Spinal cord (tissue), 10 donors: ENCODE measurements at places on chromosomes 3 and 15. TPM values are rescaled to one million over a fixed set of nuclear protein-coding genes. Genes with fewer than 3 reads are reported as not detected.

GRCh38 chr3:48962340-48962739, 27.7 kb upstream of the P4HTM start:
- H3K27me3 ChIP-seq = no peaks in the 10 kb centered on the region
- H3K27ac ChIP-seq = no peak overlapping the region
- no peak overlapping the region for H3K4me3 ChIP-seq
- no peaks in the 10 kb centered on the region for H3K4me1 ChIP-seq
- H3K36me3 ChIP-seq = peaks cover 32% of the 10 kb centered on the region
- DNase-seq = no peak

GRCh38 chr15:93093765-93094164, 4.8 kb upstream of the RGMA start:
- H3K27me3 ChIP-seq = peaks cover 3% of the 10 kb centered on the region
- H3K36me3 ChIP-seq = no peaks in the 10 kb centered on the region
- peaks cover 6% of the 10 kb centered on the region for H3K4me1 ChIP-seq
- no peak for DNase-seq
- no peak overlapping the region for H3K27ac ChIP-seq
- H3K4me3 ChIP-seq = no peak overlapping the region

DNA sequence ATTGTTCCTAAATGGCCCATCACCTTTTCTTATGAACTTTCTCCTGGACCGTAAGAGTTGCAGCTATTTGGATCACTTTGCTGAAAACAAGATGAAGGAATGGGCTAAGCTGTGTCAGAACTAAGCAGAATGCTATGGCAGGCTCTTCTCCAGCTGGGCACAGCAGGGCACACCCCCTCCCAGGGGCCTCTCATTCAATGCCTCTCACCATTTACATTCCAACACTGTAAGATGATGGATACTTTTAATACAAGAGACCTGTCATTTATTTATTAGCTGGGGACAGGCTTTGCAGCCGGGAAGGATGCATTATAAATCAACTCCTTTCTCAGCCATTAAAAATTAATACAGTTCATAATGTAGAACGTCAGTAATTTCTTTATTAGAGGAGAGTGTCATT, 240.1 kb downstream of the NTRK3 start:
- H3K27ac ChIP-seq = no peak overlapping the region
- H3K27me3 ChIP-seq = no peaks in the 10 kb centered on the region
- DNase-seq = no peak
- no peaks in the 10 kb centered on the region for H3K36me3 ChIP-seq
- H3K4me3 ChIP-seq = no peak overlapping the region
- H3K4me1 ChIP-seq = peaks cover 16% of the 10 kb centered on the region

- peak overlapping the region; percentile 83 for H3K27ac ChIP-seq
- H3K27me3 ChIP-seq = no peaks in the 10 kb centered on the region
- no peaks in the 10 kb centered on the region for H3K36me3 ChIP-seq
- peaks cover 9% of the 10 kb centered on the region for H3K4me1 ChIP-seq
- DNase-seq = no peak
Observed at GRCh38 chr3:11720917-11721411, 77.2 kb upstream of the VGLL4 start.

GRCh38 chr3:46867550-46867898, 4.3 kb upstream of the MYL3 start:
- H3K27ac ChIP-seq = no peak overlapping the region
- no peaks in the 10 kb centered on the region for H3K36me3 ChIP-seq
- no peak for DNase-seq
- H3K27me3 ChIP-seq = no peaks in the 10 kb centered on the region
- no peak overlapping the region for H3K4me3 ChIP-seq

- no peak overlapping the region for H3K27ac ChIP-seq
- peaks cover 12% of the 10 kb centered on the region for H3K4me1 ChIP-seq
- no peaks in the 10 kb centered on the region for H3K27me3 ChIP-seq
- peak; percentile 89 for DNase-seq
Observed at GRCh38 chr15:41811432-41812195, 16.3 kb upstream of the JMJD7 start.

DNA sequence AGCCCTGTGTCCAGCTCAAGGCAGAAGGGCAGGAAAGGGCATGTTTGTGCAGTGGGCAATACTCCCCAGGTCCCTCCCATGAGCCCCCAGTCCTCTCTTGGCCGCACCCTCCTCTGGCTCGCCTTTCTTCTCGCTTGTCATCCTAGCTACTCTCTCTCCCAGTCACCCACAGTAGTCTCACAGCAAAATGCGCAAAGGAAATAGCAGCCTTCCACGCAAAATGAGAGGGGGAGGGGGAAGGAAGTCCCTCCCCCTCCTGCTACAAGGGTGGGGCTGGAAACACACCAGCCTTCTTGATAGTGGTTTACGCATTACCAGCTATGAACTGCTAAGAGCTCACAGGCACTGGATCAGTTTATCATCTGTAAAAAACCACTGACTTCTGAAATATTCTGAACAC, 83.8 kb downstream of the GADL1 start:
- DNase-seq = no peak
- H3K4me3 ChIP-seq = no peak overlapping the region
- H3K27ac ChIP-seq = no peak overlapping the region
- H3K27me3 ChIP-seq = no peaks in the 10 kb centered on the region
- no peaks in the 10 kb centered on the region for H3K4me1 ChIP-seq

- DNase-seq = no peak
- no peaks in the 10 kb centered on the region for H3K27me3 ChIP-seq
- peaks cover 4% of the 10 kb centered on the region for H3K4me1 ChIP-seq
- no peak overlapping the region for H3K27ac ChIP-seq
Observed at GRCh38 chr3:140455521-140456214, 222.2 kb upstream of the TRIM42 start.

GRCh38 chr3:35291471-35292236, 347.7 kb upstream of the ARPP21 start:
- H3K27ac ChIP-seq = no peak overlapping the region
- H3K4me3 ChIP-seq = no peak overlapping the region
- no peaks in the 10 kb centered on the region for H3K4me1 ChIP-seq
- H3K36me3 ChIP-seq = no peaks in the 10 kb centered on the region

- no peak for DNase-seq
- no peak overlapping the region for H3K27ac ChIP-seq
- H3K4me3 ChIP-seq = no peak overlapping the region
- peaks cover 14% of the 10 kb centered on the region for H3K4me1 ChIP-seq
Observed at GRCh38 chr15:69391046-69391757, 22.9 kb upstream of the KIF23 start.

GRCh38 chr3:50665081-50665840, 9.5 kb upstream of the DOCK3 start:
- no peaks in the 10 kb centered on the region for H3K4me1 ChIP-seq
- no peaks in the 10 kb centered on the region for H3K27me3 ChIP-seq
- H3K4me3 ChIP-seq = no peak overlapping the region
- no peaks in the 10 kb centered on the region for H3K36me3 ChIP-seq
- no peak for DNase-seq

DNA sequence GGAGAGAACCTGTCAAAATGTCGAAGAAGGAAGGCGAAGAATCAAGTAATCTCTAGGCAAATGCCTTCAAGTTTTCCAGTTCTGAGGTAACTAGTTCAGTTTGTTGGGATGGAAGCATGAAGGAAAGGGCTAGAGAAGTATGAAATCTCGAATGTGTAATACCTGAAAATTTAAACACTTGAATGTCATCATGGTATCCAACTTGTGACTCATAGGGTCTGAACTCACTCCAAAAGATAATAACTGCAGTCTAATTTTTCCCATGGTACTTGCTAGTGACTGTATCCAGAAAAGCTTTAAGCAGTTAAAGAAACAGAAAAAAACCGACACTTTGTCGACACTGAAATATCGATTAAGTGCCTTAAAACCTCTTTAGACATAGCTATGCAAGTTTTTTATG, 102.9 kb upstream of the CHRM5 start:
- no peak overlapping the region for H3K27ac ChIP-seq
- H3K4me1 ChIP-seq = no peaks in the 10 kb centered on the region
- no peak overlapping the region for H3K4me3 ChIP-seq
- no peaks in the 10 kb centered on the region for H3K27me3 ChIP-seq

GOLGA8R gene
- total RNA-seq = 2.8 TPM

LRRFIP2 gene
- total RNA-seq = 45.7 TPM

PHLDB2 gene
- total RNA-seq = 130 TPM

REC114 gene
- total RNA-seq = not detected

CLDN16 gene
- total RNA-seq = 0.39 TPM

PIERCE2 gene
- total RNA-seq = 3.9 TPM
